ENCODE measurements at places on chromosomes 3 and 15. TPM values are rescaled to one million over a fixed set of nuclear protein-coding genes. Genes with fewer than 3 reads are reported as not detected.

DNA sequence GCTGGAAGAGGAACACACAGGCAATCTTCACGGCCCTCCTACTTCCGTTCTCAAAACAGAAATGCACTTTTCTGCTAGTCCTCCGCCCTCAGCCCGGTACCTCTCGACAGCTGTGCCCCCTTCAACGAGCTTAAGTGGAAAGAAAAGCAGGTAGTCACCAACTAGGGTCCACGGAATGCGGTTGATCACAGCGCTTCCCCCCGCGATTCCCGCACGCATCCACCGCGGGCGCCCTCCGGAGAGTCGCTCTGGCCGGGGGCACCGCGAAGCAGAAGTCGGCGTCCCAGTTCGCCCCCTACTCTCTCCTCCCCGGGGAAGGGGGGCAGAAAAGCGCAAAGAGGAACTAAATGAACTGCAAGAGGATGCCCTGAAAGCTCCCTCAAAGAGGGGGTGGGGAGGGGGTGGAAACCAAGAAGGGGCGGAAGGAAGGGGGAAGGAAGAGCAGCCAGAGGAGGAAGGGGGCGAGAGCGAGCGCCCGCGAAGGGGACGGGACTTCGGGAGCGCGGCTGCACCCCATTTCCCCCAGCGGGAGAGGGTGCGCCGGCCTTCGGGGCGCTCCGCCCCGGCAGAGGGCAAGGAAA lies 738 bp downstream of the ACAP2 start:
- peak; percentile 84 for DNase-seq
- H3K27ac ChIP-seq = peak overlapping the region; percentile 58
- H3K36me3 ChIP-seq = no peaks in the 10 kb centered on the region
- H3K4me3 ChIP-seq = peak overlapping the region; percentile 86
- no peaks in the 10 kb centered on the region for H3K27me3 ChIP-seq
- H3K4me1 ChIP-seq = peaks cover 11% of the 10 kb centered on the region

GRCh38 chr3:108983051-108983450 lies 29.4 kb upstream of the GUCA1C start:
- no peaks in the 10 kb centered on the region for H3K4me1 ChIP-seq
- H3K27ac ChIP-seq = no peak overlapping the region
- no peaks in the 10 kb centered on the region for H3K36me3 ChIP-seq
- no peak overlapping the region for H3K4me3 ChIP-seq
- DNase-seq = no peak

GRCh38 chr3:71709908-71710511 lies 15.2 kb downstream of the EIF4E3 start:
- H3K27ac ChIP-seq = no peak overlapping the region
- H3K27me3 ChIP-seq = peaks cover 9% of the 10 kb centered on the region
- H3K4me1 ChIP-seq = no peaks in the 10 kb centered on the region

GRCh38 chr3:128617270-128617556 lies 33.4 kb downstream of the RPN1 start:
- peak overlapping the region; percentile 80 for H3K4me3 ChIP-seq
- no peaks in the 10 kb centered on the region for H3K27me3 ChIP-seq
- peaks cover 26% of the 10 kb centered on the region for H3K4me1 ChIP-seq
- peaks cover 30% of the 10 kb centered on the region for H3K36me3 ChIP-seq
- peak overlapping the region; percentile 66 for H3K27ac ChIP-seq

DNA sequence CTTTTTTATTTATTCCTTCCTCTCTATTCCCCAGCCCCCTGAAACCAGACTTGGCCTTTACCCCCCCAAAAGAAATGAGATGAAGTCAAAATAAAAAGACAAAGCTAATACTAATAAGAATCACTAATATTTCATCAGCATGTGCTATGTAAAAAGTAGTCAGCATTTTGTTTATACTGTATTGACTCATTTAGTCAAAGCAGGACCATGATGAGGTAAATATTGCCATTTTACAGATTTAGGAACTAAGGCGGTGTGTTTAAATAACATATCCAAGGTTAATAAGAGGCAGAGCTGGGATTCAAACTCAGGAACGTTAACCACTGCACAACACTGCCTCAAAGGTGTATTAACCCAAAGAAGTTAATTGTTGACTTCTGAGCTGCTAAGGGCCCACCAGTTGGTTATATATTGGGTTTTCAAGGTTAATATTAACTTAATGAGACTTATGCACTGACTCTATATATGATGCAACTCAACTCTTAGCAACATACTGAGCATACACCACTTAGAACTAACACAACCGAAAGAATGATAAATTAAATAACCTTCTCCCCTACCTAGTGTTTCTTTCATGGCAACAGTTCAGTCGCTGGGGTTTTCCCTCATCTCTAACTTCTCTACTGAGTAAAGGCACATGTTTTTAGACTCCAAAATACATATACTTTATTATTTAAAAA lies 34.7 kb downstream of the FOXP1 start:
- no peak overlapping the region for H3K4me3 ChIP-seq
- DNase-seq = no peak
- no peak overlapping the region for H3K27ac ChIP-seq
- H3K27me3 ChIP-seq = no peaks in the 10 kb centered on the region
- peaks cover 30% of the 10 kb centered on the region for H3K4me1 ChIP-seq
- no peaks in the 10 kb centered on the region for H3K36me3 ChIP-seq

ANO10 gene
- 55.7 TPM for total RNA-seq

SLC7A14 gene
- total RNA-seq = 0.29 TPM

WDR93 gene
- total RNA-seq = 0.36 TPM

DNA sequence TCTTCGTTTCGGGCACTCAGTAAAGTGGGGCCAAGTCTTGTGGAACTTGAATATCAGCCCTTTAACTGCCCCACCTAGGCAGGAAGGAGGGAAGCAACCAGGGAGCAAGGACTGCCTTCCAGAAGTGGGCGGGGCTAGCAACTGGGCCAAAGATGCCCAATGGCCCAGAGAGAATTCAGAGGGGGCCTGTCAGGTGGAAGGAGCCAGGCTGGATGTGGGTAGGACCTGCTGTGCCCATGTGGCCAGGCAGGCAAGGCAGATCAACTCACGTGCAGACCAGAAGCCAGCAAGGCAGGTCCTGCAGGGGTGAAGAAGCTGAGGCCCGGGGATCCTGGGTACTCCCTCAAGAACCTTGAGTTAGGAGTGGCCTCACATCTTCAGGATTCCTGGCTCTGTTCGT lies 5.5 kb downstream of the MAP6D1 start:
- H3K4me1 ChIP-seq = peaks cover 6% of the 10 kb centered on the region
- DNase-seq = no peak
- H3K27me3 ChIP-seq = no peaks in the 10 kb centered on the region
- no peak overlapping the region for H3K27ac ChIP-seq
- H3K4me3 ChIP-seq = no peak overlapping the region
- no peaks in the 10 kb centered on the region for H3K36me3 ChIP-seq

CA12 gene
- 114 TPM for total RNA-seq

DNA sequence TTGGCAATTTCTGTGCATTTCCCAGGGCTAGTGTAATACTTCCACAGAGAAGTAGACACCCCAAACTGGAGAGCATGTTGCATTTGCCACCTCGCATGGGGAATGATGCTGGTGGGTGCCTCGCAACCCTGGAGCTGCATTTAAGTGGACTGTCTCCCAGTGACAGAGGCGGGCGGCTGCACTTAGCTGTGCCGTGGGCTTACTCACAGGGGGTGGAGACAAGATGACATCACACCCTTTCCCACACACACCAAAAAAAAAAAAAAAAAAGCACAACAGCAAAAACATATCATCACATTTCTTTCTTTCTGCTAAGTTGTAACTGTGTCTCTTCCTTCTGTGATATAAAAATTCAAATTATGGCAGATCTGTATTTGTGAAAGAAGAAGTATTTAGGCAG lies at the start of gene ABI3BP:
ABI3BP (minus strand) TSS at position 113 of the 400 bp plus-strand sequence; CDS start at position 76, 37 bp downstream.
- H3K4me3 ChIP-seq = peak within 1 kb of the TSS; percentile 73
- DNase-seq = peak; percentile 60
- peak within 1 kb of the TSS; percentile 90 for H3K27ac ChIP-seq
- H3K36me3 ChIP-seq = peaks cover 3% of the 10 kb centered on the region
- H3K27me3 ChIP-seq = no peaks in the 10 kb centered on the region

DNA sequence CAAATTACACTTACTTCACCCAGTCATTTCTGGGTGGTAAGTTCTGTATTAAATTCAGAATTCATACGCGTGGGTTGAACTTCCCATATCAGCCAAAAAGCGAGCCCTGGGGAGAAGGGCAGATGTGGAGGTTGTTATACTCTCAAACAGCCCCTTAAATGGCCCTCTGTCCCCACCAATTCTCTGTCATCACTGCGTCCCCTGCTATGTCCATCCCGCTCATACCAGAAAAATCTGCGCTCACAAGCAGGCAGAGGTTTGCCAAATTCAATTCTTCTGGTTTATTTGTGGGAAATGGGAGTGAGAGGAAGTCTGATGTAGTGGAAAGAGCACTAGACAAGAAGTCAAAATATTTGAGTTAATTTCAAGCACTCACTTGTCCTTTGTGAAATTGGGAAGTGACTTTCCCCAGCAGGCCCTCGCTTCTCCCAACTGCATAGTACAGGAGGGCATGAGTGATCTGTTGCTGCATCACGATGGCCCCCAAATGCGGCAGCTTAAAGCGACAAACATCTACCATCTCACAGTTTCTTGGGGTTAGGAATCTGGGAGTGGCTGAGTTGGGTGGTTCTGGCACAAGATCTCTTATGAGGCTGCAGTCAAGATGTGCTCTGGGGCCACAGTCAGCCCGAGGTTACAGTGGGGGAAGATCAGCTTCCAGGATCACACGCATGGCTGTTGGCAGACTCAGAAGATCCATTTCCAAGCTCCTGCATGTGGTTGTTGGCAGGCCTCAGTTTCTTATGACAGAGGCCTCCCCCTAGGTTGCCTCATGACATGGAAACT lies 67.7 kb downstream of the CPN2 start:
- no peak overlapping the region for H3K27ac ChIP-seq
- no peaks in the 10 kb centered on the region for H3K36me3 ChIP-seq
- DNase-seq = no peak
- H3K4me3 ChIP-seq = no peak overlapping the region

DNA sequence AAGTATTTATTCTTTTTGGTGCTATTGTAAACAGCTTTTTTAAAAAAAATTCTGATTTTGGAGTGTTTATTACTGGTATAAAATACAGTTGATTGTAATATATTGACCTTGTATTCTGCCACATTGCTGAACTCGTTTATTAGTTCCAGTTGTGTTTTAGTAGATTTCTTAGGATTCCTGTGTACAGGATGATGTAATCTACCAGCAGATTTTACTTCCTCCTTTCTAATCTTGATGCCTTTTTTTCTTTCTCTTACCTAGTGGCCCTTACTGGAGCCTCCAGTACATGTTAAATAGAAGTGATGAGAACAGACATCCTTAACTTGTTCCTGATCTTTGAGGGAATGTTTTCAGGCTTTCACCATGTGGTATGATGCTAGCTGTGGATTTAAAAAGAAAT lies 70.4 kb upstream of the KY start:
- H3K36me3 ChIP-seq = no peaks in the 10 kb centered on the region
- no peak for DNase-seq
- no peak overlapping the region for H3K4me3 ChIP-seq
- H3K27ac ChIP-seq = no peak overlapping the region
- no peaks in the 10 kb centered on the region for H3K27me3 ChIP-seq

DNA sequence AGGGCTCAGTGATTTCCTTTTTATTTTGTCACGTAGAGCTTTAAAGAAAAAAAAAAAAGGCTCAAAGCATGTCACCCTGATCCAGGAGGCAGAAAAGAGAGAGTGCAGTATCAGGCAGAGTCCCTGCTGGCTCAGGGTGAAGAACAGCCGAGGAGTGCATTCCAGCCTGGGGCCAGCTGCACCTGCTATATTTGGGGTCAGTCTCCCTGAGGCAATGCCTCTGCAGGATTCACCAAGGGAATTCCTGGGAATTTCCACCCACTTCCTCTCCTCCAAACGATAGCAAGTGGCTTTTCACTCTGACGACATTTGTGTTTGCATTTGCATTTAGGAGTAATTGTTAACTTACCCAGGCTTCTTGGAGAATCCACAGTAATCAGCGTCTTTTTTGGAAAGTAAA lies 202.9 kb upstream of the CTNNB1 start:
- no peak overlapping the region for H3K27ac ChIP-seq
- no peaks in the 10 kb centered on the region for H3K36me3 ChIP-seq

NEDD4 gene
- total RNA-seq = 43.6 TPM

DNA sequence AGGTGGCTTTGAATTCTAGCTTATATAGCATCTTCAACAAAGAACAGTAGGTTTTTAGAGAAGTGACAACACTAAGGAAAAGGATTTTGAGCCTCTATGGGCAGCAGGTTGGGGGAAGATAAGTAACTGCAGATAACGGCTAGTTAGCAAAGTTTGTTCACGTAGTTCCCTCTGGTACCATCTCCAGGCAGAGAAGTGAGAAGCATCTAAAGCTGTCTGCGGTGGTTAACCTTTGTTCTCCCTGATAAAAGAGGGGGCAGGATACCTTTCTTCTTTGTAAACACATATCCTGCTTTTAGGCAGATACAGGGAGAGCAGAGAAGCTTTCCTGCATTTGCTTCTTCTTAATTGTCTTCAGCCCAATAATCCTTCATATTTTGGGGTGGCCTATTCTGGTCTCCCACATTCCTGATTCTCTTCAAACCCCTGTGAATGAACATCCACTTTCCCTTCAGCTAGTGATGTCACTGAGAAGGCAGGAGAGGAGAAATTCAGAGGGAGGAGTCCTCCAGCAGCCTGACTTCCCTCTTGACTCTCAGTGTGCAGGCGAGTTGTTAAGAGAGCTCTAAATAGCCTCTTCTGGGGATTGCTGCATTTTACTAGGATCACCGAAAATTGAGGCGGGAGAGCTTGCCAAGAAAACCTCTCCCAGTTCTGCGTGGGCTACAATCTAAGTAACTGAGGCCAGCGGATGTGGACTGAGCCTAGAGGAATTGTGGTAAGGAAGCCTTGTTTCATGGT lies 393.7 kb upstream of the C2CD4B start:
- H3K4me3 ChIP-seq = peak overlapping the region; percentile 60
- DNase-seq = peak; percentile 80
- peaks cover 24% of the 10 kb centered on the region for H3K4me1 ChIP-seq
- H3K36me3 ChIP-seq = no peaks in the 10 kb centered on the region

DNA sequence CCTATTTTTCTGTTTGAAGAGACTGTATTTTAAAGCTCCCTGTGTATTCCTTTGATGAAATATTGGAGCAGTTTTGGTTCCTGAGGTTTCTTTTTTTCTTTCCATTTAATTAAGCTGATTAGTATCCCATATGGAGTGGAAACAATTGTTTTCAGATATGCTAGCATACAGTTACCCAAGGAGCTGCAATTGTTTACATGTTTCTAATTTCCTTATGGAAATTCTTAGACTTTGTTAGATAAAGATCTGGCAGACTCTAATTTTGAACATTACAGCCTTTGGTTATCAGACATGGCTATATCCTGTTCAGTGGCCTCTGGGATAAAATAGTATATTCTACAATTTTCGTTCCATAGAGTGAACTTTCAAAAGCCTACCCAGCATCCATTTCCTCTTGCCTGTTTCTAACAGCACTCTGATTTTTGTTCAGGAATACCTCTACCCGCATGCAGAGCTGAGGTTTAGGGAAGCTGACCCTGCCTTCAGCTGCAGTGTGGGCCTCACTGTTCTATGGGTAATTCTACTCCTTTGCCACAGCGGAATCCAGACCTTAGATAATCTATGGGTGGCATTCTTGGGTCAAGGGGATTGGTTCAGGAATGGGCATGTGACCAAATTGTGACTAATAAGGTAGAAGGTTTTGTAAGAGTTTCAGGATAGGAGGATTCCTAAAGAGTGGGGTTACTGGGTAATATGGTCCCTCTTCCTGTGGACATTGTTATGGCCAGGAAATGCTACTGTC lies 161.1 kb upstream of the ANKRD28 start:
- no peak overlapping the region for H3K4me3 ChIP-seq
- peaks cover 9% of the 10 kb centered on the region for H3K4me1 ChIP-seq
- no peaks in the 10 kb centered on the region for H3K36me3 ChIP-seq
